NCI-H1436 treated with DMSO at 0.1 percent for 48 hours (cell line): ENCODE measurements at places on chromosomes 4 and X.

DNA sequence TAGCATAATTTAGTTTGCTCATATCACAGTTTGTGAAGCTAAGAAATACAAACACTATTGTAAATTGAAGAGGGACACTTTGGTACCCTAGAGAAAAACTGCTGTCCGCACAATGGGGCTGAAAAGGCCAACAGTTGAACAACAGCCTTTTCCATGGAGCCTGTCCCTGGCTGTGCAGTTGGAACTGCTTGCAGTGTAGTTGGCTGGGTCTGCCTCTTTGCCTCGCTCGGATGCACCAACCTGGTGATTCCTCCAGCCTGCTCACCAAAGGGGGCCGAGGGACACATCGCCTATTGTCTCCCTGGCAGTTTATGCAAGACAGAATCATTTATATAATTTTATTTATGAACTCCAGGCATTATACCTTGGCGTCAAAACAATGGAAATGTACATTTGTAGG, 16.5 kb upstream of the GALNT7 start:
- no peak for DNase-seq

DNA sequence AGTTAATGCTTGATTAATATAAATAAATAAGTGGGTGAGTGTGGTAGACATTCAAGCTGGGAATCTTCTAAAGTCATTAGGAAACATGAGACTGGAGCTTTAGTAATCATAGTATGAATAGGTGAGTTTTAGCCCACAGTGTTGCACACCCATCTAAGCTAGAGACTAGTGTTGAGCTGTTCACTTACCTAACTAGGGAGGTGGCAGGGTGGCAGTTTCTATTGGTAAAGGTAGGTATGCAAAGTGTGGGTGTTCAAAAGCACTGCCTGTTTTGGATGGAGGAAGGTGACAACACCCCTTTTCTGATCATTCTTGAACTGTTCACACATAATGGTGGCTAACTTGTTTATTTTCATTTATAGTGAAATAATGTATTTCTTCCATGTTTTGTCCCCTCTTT, 41.3 kb downstream of the PLS3 start:
- no peak for DNase-seq

- DNase-seq = no peak
Measured at GRCh38 chr4:143443728-143444127, 69.8 kb upstream of the SMARCA5 start.

- DNase-seq = no peak
Measured at GRCh38 chr4:56127716-56128115, 179.0 kb downstream of the CEP135 start.
